ENCODE measurements at places on chromosomes 1 and 21. TPM values are rescaled to one million over a fixed set of nuclear protein-coding genes. Genes with fewer than 3 reads are reported as not detected.
A peak's percentile ranks its signal among the peaks of the same experiment; 100 is the strongest.

- DNase-seq = peak; percentile 74
Observed at GRCh38 chr1:162020150-162020549, 3.5 kb downstream of the OLFML2B start.

DNA sequence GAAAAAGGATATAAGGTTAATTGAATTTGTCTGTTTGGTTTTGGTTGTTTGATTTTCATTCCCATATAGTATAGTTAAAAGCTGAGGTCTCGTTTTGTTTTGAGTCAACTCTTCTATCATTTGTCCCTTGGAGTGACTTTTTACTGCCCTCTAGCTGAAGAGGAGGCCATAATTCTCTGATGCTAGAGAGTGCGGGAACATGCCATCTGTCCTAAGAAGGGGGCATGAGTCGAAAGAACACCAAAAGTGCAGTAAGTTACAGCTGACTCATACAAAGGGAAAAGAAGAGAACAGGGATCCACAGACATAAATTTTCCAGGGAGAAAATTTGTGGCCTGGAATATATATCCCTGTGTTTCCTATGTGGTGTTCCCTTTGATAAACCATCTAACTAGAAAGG, 4.1 kb downstream of the KRTAP21-3 start:
- DNase-seq = no peak

GRCh38 chr1:44571712-44572571, 102.3 kb downstream of the TMEM53 start:
- DNase-seq = peak; percentile 13

- DNase-seq = no peak
Observed at GRCh38 chr1:54848134-54848948, 38.7 kb downstream of the DHCR24 start.

DNA sequence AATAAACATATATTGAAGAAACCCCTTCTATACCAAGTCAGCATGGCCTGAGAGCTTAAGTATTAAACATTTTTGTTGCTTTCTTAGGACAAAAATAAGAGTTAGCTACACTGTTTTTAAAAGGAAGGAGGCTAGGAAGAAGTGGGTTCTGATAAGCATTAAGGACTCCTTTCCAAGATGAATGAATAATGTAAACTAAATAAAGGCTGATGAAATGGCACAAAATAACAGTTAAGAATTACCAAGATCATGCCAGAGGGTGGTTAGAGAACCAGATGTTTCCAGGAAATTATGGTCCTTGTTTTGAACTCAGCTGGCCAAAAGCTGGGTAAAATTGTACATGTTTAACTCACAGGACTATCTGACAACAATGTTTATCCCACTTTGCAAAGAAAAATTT, 114.1 kb upstream of the ETS2 start:
- DNase-seq = no peak

DNA sequence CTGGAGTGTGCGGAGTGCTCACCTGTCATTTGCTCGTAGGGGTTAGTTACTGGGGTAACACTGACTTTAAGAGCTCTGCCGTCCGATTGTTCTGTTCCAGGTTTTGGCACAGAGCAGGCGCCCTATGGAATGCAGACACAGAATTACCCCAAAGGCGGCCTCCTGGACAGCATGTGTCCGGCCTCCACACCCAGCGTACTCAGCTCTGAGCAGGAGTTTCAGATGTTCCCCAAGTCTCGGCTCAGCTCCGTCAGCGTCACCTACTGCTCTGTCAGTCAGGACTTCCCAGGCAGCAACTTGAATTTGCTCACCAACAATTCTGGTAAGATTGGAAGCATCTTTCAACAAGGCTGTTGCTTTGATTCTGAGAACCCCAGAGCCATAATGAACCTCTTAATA, 12.6 kb downstream of the ETS2 start:
- no peak for DNase-seq

DNA sequence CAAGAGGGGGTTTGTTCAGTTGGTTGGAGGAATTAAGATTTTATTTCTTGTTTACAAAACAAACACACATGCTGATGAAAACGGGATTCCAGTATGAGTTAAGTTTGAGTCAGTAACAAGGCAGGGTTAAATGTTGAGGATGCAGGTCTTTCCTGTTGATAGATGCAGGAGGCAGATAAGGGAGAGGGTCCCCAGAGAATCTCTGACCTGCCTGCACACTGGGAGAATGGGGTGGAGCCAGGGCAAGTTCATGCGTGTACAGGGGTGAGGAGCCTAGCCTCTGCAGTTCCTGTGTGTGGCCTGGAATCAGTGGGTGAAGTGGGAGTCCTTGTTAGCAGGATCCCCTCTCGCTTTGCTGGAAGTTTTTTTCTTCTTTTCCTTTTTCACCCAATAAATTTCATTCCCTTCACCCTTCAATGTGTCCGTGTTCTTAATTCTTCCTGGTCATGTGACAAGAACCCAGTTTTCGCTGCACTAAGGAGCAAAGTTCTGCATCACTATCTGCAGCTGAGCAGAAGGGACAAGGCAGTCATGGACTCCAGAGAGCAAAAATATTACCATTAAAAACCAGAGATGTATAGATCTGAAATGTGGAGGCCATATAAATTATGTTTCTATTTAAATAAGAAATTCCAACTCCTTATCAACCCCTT, 69.9 kb upstream of the MARK1 start:
- DNase-seq = no peak

Gene LDLRAP1
- total RNA-seq = 5.4 TPM

DNA sequence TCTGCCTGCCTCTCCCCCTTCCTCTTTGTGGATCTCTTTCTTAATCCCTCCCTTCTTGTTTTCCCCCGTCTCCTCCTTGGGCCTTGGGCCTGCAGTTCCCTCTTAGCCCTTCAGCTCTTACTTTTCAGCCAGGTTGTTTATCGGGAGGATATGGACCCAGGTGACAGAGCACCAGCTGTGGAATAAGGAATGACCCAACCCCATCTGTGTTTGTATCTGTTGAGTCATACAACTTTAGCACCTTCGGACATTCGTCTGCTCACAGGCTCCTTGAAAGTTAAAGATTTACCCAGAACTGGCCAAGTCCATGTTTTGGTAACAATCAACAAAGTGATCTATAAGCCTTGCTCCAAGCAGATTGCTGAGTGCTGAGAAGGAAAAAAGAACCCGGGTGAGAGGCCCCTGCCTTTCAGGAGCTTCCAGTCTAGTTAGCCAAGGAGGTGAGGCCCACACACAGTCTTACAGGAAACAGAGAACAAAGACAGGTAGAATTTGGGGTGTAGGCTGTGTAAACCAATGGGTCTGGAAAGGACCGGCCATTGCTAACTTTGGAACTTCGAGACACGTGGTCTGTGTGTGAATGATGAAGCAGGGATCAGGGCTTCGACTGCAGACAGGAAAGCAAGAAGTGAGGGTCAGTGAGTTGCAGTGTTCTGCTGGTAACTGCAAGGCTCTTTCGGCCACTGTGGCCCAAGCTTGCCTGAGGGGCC, 66.7 kb upstream of the F3 start:
- peak; percentile 99 for DNase-seq

- no peak for DNase-seq
Observed at GRCh38 chr1:117608758-117609157, 2.9 kb downstream of the TENT5C start.

Gene RLF
- total RNA-seq = 40.9 TPM

DNA sequence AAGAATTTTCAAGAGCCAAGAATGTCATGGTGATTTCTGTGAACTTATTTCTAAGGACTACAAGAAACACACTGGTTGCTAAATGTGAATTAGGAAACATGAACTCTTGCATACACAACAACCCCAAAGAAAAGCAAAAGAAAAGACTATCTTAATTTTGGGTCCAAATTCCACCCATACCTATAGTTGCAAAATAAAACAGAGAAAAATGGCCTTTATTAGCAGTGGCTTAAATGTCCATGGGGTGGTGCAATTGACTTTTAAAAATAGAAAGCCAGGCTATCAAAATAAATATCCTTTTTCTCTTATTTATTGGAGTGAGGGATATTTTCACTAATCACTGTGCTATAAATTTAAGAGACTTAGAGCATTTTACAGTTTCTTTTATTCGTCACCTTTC, 80.9 kb upstream of the DPYD start:
- DNase-seq = no peak

DNA sequence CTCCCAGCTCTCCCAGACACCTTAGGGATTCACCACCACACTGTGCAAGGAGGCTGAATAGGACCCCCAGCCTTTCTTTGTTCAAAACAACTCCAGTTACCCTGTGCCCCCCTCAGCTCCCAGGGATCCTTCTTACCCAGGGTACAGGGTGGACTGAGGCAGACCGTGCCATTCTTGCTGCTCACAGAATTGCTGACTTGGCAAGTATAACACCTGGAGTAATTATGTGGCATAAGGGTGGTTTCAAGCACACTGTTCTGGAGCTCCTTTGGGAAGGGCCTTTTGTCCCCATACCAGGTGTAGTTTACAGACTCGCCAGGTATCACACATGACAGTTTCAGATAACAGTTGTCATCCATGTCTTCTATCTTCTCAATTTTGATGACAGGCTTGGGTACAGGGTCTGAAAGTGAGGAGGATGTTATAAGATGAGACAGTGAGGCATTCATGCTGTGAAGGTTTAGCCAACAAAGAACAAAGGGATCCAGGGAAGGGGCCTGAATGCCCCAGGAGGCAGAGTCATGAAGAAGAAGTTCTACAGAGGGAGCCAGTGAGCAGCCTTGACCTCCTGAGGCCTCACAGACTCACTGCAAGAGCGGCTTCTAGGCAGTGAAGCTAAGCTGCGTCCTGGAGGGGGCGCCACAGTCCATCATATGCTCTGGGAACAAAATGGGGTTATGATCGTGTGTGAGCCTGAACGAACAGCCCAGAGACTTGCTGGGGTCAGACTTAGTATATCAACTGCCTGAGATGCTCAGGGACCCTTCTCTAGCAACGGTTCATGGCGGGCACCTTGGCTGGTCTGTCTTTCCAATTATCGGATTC, 30.3 kb downstream of the CD48 start:
- DNase-seq = peak; percentile 29

DNA sequence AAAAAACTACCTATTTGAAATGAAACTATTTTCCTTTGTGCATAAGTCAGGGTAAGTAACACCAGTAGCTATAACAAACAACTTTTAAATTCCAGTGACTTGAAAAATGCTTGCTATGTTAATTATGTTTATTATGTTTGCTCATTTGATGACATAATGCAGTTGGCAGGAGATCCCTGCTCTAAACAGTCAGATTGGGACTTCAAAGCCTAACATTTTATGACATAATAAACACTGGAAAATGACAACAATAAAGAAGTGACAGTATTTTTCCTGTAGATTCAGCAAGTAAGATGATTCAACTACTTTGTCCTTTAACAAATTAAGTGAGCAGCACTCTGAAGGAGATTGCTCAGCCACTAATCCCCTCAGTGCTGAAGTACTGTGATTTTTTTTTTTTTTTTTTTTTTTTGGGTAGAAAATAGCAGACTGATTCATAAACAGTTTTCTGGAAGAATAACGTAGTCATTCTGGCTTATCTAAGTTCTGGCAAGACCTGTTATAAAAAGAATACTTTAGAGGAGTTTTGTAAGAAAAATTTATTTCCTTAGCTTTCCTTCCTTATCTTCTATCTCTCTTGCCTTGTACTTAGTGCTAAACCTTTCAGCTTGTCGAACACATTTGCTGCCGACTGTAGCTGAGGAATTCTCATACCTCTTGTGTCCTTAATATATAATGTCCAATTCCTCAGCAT, 207.2 kb downstream of the PTGER3 start:
- DNase-seq = peak; percentile 37

DNA sequence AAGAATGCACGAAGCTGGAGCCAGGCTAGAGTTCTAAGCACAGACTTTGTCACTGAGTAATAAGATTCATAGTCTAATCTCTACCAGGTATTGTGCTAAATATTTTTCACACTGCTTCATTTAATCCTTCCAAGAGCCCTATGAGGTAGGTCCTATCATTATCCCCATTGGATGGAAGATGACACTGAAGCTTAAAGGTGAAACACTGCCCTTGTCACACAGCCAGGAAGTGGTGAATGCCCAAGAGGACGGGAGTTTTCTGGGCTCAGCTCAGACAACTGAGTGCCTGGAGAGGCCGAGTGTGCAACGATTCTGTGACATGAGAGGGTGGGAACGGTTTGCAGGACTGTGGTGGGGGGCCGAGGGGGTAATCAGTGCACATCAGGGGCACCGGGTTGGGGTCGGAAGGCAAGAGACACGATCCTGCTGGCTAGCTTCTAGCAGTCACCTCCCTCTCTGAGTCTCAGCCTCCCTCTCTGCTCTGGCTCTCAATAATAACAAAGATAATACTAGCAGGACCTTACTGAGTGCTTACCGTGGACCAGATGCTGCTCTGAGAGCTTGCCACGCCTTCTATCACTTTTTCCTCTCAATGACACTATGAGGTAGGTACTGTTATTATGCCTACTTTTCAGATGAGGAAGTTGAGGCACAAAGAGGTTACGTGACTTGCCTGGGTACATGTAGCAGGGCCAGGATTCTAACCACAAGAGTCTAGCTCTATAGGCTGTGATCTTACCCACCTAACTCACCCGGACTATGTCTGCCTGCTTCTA, 12.4 kb downstream of the KCNQ4 start:
- no peak for DNase-seq

GRCh38 chr1:154325583-154326545, 539 bp downstream of the ATP8B2 start:
- peak; percentile 72 for DNase-seq
